Spleen (tissue), 13 donors: ENCODE measurements at places on chromosomes 7 and 10. TPM values are rescaled to one million over a fixed set of nuclear protein-coding genes. Genes with fewer than 3 reads are reported as not detected.

The UTF1 gene
- total RNA-seq: not detected

The NUTM2E gene
- total RNA-seq: 0.98 TPM

GRCh38 chr7:116585967-116586366, 61.1 kb downstream of the CAV1 start:
- H3K36me3 ChIP-seq: no peaks in the 10 kb centered on the region
- H3K4me3 ChIP-seq: no peak overlapping the region
- peaks cover 50% of the 10 kb centered on the region for H3K4me1 ChIP-seq
- peak overlapping the region; percentile 56 for H3K27ac ChIP-seq

The MKX gene
- total RNA-seq: not detected

The NPSR1 gene
- total RNA-seq: not detected

- no peaks in the 10 kb centered on the region for H3K4me1 ChIP-seq
- no peaks in the 10 kb centered on the region for H3K36me3 ChIP-seq
These were observed 193.5 kb downstream of the AUTS2 start for GRCh38 chr7:69791739-69792138.

DNA sequence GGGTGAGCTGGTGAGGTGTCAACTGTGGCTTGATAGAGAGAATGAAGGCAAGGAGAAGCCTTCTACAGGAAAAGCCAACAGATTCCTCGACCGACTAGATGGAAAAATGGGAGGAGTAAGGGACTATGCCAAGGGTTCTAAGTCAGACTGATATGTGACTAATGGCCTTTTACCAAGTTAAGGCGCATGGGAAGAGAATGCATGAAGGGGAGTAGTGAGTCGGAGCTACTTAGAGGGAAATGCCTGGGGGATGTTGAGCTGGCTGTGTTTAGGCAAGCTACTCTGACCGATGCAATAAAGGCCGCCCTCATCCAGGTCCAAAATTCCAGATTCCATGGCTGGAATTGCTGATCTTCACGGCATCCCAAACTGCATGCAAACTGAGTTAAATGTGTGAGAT, 48.2 kb downstream of the APBB1IP start:
- H3K27me3 ChIP-seq: no peaks in the 10 kb centered on the region
- no peaks in the 10 kb centered on the region for H3K36me3 ChIP-seq
- peak overlapping the region; percentile 48 for H3K27ac ChIP-seq
- no peak overlapping the region for H3K4me3 ChIP-seq
- DNase-seq: no peak
- peaks cover 24% of the 10 kb centered on the region for H3K4me1 ChIP-seq

GRCh38 chr10:132096223-132096622, 30.5 kb downstream of the JAKMIP3 start:
- H3K4me1 ChIP-seq: no peaks in the 10 kb centered on the region
- no peak overlapping the region for H3K27ac ChIP-seq
- DNase-seq: no peak
- H3K27me3 ChIP-seq: peaks cover 48% of the 10 kb centered on the region
- H3K4me3 ChIP-seq: no peak overlapping the region

DNA sequence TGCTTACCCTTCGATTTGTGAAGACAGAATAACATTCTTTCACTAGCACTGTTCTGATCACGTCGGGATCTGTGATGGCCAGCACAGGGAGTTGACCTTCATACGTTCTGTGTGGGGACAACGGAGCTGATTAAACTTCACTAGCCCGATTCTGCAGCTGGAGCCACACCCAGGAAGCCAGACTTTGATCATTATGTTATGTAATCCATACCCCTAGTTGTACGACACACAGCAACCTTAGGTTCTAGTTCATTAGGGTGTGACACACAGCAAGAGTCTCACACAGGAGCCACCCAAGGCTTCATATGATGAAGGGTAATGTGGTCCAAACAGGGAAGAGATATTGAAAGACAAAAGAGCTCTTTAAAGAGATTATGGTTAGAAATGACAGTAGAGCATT, 7.2 kb downstream of the CYP3A5 start:
- H3K4me3 ChIP-seq: no peak overlapping the region
- no peak overlapping the region for H3K27ac ChIP-seq
- no peak for DNase-seq
- H3K36me3 ChIP-seq: peaks cover 23% of the 10 kb centered on the region

The TSPAN12 gene
- total RNA-seq: 47.7 TPM

The BTBD16 gene
- not detected for total RNA-seq

- no peaks in the 10 kb centered on the region for H3K36me3 ChIP-seq
- no peak overlapping the region for H3K4me3 ChIP-seq
- no peak overlapping the region for H3K27ac ChIP-seq
- H3K27me3 ChIP-seq: no peaks in the 10 kb centered on the region
- peaks cover 42% of the 10 kb centered on the region for H3K4me1 ChIP-seq
- no peak for DNase-seq
These were observed 42.0 kb downstream of the CCDC6 start for GRCh38 chr10:59864141-59864962.

- H3K4me3 ChIP-seq: no peak overlapping the region
- H3K27ac ChIP-seq: no peak overlapping the region
These were observed 84.2 kb downstream of the TBXAS1 start for GRCh38 chr7:139913021-139913844.

GRCh38 chr7:108311446-108312168, 144.6 kb downstream of the NRCAM start:
- no peak overlapping the region for H3K27ac ChIP-seq
- H3K4me3 ChIP-seq: no peak overlapping the region
- H3K36me3 ChIP-seq: no peaks in the 10 kb centered on the region
- H3K4me1 ChIP-seq: no peaks in the 10 kb centered on the region

GRCh38 chr7:48899932-48900331, 24.4 kb upstream of the CDC14C start:
- no peak overlapping the region for H3K27ac ChIP-seq
- H3K4me3 ChIP-seq: no peak overlapping the region
- H3K27me3 ChIP-seq: no peaks in the 10 kb centered on the region
- DNase-seq: no peak
- H3K36me3 ChIP-seq: no peaks in the 10 kb centered on the region
- H3K4me1 ChIP-seq: no peaks in the 10 kb centered on the region
